ENCODE measurements at places on chromosomes 7 and 10.

DNA sequence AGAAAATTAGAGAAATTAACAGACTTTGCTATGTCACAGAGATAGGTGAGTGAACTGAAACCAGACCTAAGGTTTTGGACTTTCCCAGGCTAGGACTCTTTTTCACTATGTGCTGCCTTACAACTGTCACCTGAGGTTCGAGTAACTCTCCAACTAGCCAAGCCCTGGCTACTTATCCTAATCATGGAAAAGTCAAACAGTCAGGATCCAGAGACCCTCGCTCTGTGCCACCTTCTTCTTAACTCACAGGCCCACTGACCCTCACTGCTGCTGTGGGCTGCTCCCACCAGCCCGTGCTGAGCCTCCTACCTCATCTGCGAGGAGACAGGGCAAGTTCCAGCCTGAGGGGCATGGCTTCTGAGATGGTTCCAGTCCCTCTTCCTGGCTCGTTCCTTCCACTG lies 211.4 kb upstream of the KLF14 start:
- DNase-seq: no peak

DNA sequence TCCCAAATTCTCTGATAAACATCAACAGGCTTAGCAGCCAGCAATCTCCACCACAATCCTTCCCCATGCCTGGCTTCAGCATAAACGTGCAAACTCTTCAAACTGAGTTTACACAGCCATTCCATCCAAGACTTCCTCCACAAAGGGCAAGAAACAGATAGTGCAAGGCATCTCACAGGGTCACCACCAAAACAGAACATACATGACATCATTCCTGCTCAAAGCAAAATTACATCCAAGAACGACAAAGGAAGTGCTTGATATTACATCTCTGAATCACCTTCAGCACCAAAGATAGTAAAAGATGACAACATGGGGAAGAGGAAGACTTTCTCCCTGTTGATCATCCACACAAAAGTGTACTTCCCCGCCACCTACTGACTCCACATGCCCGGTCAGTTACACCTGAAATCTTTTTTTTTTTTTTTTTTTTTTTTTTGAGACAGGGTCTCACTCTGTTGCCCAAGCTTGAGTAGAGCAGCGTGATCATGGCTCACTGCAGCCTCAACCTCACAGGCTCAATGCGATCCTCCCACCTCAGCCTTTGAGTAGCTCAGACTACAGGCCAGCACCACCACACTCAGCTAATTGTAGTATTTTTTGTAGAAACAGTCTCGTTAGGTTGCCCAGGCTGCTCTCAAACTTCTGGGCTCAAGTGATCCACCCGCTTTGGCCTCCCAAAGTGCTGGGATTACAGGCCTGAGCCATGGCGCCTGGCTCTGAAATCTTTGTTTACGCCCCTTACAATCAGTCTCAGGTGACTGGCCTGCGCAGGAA lies 127.5 kb downstream of the PARD3 start:
- no peak for DNase-seq

DNA sequence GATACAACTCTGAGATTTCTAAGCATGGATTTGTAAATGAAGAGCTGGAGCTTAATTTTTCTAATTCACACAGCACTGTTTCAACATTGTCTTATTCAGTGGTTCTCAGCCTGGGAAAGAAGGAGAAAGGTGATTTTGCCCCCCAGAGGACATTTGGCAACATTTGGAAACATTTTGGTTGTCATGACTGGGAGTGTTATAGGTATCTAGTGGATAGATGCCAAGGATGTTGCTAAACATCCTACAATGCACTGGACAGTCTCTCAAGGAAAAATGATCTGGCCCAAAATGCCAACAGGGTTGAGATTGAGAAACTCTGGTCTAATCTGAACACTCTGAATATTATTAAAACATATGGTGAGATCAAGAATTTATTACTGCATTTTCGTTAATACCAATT lies 3.8 kb upstream of the CAV2 start:
- DNase-seq: no peak

GRCh38 chr7:139948587-139949335 lies 114.0 kb downstream of the PARP12 start:
- no peak for DNase-seq

- DNase-seq: no peak
Measured at GRCh38 chr7:157635669-157636068, 298.9 kb downstream of the DNAJB6 start.

- DNase-seq: no peak
Measured at GRCh38 chr7:100132126-100132525, 5.4 kb downstream of the MBLAC1 start.

All from NCI-H510A (cell line).